Psoas muscle (tissue), 8 donors: ENCODE measurements at places on chromosomes 7 and 10. TPM values are rescaled to one million over a fixed set of nuclear protein-coding genes. Genes with fewer than 3 reads are reported as not detected.

The PLAC9 gene
- total RNA-seq, result 7.8 TPM

The PON1 gene
- total RNA-seq, result not detected

The FAM131B gene
- total RNA-seq, result 0.25 TPM

The TMEM196 gene
- total RNA-seq, result not detected

The HOXA11 gene
- total RNA-seq, result not detected

The ATOH7 gene
- not detected for total RNA-seq

The APBB1IP gene
- 2.8 TPM for total RNA-seq
